Esophagus mucosa (tissue), 1 donor: ENCODE measurements at places on chromosomes 6 and 20.

GRCh38 chr20:1952737-1953530, 40.9 kb downstream of the PDYN start:
- peak; percentile 30 for ATAC-seq

DNA sequence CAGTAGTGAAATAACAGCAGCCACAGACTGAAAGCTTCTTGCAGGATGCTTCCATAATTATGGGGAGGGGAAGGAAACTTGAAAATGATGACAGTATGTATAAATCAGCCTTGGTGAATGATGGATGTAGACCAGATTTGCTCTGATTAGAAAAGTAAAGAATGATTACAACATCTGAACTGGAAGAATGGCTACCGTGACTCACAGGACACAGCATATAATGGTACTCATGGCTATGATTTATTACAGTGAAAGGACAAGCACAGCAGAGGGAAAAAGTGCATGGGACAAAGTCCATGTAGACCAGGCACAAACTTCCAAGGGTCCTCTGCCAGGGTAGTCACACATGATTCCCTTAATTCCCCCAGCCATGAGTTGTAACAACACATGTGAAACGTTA, 70.7 kb upstream of the POPDC3 start:
- peak; percentile 55 for ATAC-seq

- ATAC-seq = no peak
Measured at GRCh38 chr6:148258868-148259267, 83.8 kb upstream of the SASH1 start.

- peak; percentile 71 for ATAC-seq
Measured at GRCh38 chr6:140774080-140774505, 1358.6 kb upstream of the GJE1 start.

DNA sequence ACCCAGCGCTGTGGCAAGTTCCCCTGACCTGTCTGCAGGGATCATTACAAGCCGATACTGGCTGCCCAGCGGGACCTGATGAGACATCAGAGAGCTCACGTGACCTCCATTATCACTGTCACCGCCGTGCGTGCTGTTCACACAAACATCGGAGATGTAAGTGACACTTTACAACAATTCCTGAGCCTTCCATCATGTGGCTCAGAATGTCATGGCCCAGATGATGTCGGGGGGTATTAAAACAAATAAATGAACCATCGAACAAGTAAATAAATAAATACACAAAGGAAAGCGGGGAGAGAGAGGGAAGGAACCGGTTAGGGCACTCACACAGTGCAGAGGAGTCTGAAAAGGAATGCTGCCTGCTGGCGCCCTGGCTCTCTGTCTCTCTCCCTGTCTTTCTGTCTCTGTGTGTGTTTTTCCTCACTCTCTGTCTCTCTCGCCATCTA, 195.1 kb downstream of the BMP7 start:
- peak; percentile 21 for ATAC-seq

DNA sequence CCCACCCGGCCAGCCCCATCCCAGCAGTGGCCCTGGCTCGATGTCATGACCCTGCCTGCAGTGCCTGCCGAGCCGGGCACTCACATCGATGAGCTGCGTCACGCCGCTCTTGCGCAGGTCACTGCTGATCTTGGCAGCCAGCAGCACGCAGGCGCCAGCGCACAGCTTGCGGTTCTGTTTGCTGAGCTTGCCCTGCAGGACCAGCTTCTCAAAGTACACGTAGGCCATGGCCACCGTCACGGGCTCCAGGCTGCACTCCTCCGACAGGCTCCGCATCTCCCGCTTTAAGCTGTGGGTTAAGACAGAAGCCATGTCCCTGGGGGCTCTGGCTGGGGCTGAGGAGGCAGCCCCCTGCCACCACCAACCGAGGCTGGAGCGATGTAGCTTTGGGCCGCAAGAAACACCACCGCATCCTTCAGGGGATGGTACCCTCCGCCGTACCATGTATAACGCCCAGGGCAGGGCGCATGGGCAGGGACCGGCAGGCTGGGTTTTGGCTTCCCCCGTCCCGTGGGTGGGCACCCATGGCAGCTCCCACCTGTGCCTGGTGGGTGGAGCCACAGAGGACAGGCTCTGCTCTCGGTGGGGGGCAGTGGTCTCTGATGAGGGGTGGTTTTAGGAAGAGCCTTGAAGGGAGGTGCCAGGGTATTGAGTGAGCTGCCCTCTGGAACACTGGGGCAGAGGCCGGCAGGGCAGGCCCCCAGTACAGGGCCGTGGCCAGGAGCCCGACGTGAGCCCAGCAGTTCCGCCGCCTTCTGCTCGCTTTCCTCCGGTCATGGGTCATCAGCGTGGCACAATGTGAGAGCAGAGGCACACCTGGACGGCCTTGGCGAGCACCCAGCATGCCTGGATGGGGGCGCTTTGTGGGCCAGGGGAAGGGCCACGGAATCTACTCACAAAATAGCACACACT, 4.5 kb downstream of the RPS21 start:
- ATAC-seq = no peak

- ATAC-seq = no peak
Measured at GRCh38 chr6:156851454-156851921, 74.3 kb downstream of the ARID1B start.

DNA sequence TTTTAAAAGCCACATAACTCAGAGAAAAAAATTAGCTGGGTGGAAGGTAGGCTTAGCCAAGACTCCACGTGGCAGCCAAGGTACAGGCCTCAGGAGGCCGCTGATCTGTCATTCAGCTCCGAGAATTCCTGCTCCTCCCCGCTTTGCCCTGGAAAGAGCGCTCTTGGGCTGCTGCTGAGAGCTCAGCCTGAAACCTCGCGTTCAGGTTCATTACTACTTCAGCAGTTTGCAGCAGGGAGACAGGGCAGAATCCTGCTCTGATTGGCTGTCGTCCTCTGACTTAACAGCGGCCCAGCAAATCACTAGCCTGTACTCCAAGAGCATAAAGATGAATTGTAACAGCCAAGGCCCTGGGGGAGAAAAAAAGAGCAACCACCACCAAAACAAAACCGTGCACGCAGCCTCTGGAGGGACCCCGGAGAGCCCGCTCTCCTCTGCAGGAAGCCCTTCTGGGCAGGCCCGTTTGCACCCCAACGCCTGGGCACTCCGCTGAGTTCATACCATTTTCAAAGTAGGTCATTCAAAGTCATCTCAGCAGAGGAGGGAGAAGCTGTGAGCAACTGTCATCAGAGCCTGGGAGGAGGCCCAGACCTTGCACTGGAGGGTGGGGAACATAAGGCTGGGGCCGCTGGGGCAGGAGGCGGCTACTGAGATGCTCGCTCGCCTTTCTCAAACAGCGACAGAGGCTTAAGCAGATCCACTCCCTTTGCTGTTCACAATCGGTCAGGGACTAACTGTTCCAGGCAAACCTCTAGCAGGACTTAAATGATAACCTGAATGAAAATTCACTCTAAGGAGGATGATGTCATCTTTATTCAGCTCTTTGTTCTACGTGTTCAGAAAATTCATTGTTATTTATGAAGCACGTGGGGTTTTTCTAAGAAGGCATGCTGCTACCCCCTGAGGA, 42.3 kb upstream of the ATXN1 start:
- peak; percentile 15 for ATAC-seq

GRCh38 chr20:34431168-34431567, 68.1 kb downstream of the ITCH start:
- ATAC-seq = no peak

GRCh38 chr6:36247693-36248092, 22.2 kb upstream of the PNPLA1 start:
- ATAC-seq = no peak
